ENCODE measurements at places on chromosomes 1 and 21.

DNA sequence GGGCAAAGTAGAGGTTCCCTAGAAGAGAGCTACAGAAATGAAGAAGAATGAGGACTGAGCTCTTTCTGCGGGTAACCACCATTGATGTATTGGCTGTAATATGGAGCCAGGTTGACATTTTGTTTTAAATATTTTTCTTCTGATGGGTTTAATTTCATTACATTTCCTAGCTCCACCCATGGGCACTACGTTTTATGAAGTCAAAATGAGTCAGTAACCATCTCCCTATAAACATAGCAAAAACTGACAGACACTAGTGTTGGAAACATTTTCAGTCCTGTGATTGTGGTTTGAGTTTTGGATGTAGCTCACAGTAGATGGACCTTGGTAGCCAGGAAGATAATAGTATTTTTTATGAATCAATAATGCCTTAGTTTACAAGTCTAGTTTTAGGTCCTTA, 470.4 kb upstream of the B3GALT2 start:
- DNase-seq, result no peak

GRCh38 chr1:192802406-192802805, 6.4 kb upstream of the RGS2 start:
- DNase-seq, result no peak

GRCh38 chr1:19081218-19081893, 124.9 kb upstream of the IFFO2 start:
- no peak for DNase-seq

- DNase-seq, result no peak
Measured at GRCh38 chr21:34362670-34363069, 1.1 kb upstream of the KCNE2 start.

DNA sequence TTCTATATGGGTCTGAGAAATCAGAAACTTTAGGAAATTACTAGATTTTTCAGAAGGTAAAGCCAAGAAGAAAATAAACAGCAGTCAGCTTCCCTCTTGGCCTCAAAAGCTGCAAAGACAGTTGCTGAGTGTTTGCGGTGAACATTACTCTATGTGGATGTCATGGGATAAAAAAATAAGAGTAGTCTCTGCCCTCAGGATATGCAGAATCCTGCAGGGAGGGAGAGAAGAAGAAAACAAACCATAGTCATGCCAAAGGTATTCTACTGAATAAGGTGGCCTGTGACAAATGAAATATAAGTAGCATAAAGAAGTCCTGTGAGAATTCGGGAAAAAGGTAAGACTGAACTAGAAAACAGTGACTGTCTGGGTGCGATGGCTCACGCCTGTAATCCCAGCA, 19.0 kb downstream of the YARS1 start:
- no peak for DNase-seq

- DNase-seq, result no peak
Measured at GRCh38 chr1:154778944-154779343, 91.1 kb downstream of the KCNN3 start.

DNA sequence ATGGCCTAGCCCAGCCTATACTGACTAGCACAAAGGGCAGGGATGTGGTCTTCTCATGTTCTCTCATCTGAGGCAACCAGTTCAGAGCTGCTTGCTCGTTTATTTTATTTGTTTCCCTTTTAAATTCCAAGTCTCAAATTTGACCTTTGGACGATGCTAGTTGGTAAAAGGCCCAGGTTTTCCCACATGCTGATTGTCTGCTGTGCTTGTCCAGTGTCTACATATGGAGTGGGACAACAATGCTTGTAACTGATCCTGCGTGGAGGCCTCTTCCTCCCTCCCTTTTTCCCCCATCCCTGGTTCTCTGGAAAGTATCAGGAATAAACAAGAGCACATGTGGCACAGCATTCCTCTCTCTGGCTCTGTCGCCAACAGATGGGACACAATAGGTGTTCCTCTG, 34.0 kb upstream of the BEND5 start:
- no peak for DNase-seq

- DNase-seq, result no peak
Measured at GRCh38 chr1:183025782-183026774, 2.9 kb downstream of the LAMC1 start.

- DNase-seq, result no peak
Measured at GRCh38 chr1:47722909-47723580, 274.1 kb downstream of the TRABD2B start.

DNA sequence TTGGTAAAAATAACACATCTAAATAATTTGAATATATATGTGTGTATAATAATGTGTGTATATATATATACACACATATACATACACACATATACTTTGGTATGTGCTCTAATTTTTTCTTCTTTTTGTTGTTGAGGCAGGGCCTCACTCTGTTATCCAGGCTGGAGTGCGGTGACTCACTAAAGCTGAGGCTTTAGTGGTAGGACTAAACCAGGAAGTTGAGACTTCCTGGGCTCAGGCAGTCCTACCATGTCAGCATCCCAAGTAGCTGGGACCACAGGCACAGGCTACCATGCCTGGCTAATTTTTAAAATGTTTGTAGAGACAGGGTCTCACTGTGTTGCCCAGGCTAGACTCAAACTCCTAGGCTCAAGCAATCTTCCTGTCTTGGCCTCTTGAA, 46.7 kb upstream of the CXADR start:
- no peak for DNase-seq

DNA sequence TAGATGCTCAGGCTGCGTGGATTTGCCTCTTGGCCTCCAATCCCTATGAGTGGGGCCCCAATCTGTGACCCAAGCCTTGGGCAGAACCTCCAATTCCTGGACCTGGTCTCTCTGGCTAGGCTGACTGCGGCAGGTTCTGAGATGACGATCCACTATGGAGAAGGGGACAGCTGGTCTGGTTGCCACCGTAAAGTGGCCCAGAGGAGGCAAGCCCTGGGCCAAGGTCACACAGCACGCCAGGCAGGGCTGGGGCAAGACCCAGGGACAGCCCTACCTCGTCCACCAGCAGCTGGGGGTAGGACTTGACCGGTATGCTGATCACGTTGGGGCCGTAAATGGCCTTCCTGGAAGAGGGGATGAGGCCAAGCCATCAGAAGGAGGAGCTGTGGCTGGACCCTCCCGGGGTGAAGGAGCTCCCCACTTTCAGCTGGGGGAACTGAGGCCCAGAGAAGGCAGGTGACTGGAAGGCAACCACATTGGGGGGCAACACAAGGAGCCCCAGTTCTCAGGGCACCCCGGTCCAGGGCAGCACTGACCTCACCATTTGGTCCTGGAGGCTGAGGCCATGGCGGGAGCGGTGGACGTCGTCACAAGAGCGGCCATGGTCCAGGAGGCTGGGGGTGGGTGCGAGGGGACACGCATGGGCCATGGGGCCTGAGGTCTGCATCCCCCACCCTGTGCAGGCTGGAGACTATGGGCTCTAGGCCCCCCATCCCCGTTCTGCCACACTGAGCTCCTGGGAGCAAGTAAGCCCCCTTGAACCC, 9.8 kb downstream of the ATP13A2 start:
- DNase-seq, result no peak

DNA sequence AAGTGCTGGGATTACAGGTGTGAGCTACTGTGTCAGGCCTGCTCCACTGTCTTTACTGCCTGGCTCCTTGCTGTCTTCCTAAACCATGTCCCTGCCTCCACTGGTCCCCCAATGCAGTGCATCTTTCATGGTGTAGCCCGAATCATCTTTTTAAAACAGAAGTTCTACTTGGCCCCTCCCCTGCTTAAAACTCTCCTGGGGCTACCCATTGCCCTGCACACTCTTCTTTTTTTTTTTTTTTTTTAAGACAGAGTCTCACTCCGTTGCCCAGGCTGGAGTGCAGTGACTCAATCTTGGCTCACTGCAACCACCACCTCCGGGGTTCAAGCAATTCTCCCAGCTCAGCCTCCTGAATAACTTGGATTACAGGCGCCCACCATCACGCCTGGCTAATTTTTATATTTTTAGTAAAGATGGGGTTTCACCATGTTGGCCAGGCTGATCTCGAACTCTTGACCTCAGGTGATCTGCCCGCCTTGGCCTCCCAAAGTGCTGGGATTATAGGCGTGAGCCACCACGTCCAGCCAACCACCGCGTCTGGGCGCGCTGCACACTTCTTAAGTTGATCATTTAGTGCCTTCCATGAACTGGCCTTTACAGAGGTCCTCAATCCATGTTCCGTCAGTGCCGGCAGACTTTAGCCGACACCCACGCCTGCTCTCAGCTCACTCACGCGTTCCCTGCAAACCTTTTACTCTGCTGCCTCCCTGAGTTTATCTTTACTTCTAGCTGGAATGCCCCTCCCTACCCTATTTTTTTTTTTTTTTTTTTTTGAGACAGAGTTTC, 2.4 kb downstream of the FCN3 start:
- no peak for DNase-seq

- no peak for DNase-seq
Measured at GRCh38 chr1:61776091-61776490, 33.8 kb downstream of the PATJ start.
